Activated CD8-positive, alpha-beta memory T cell treated with anti-CD3 and anti-CD28 coated beads for 1 hour (primary cell): ENCODE measurements at places on chromosomes 3 and 15.
A peak's percentile ranks its signal among the peaks of the same experiment; 100 is the strongest.

- DNase-seq, result no peak
These were observed 97.2 kb downstream of the TBC1D5 start for GRCh38 chr3:17645074-17645698.

DNA sequence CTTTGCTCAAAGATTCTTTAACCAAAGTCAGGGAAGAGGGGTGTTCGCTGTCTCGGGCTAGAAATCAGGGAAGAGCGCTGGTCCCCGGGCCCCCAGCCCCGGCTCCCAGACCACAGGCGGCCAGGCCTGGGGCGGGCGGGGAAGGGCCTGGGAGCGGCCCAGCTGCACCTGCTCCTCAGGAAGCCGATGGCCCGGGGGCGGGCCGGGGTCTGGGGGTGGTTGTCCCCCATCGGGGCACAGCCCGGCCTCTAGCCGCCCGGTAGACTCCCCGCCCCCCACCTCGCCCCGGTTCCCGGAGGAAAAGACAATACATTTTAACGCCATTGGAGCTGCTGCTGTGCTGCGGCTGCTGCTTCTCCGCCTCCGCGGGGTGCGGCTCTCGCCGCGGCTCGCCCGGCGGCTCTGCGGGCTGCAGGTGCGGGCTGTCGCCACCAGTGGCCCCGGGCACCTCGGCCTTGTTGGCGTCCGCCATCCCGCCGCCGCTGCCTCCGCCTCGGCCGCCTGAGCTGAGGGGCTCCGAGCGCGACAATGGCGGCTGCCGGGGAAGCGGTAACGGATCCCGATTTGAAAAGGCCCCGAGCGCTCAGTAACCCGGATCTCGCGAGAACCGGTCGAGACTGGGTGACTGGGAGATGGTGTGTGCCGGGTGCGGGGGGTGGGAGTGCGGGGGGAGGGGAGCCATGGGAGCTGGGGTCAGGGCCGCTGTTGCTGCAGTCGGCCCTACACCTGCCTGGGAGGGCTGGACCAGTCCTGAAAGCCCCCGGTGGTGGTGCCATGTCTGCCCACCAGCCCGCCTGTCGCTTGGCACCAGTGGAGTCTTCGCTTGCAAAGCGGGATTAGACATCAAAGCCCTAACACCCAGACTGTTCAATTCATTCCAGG is at the start of gene MYEF2:
Gene MYEF2 (minus strand): TSS at position 530 of the 882 bp plus-strand sequence. CDS start 58 bp downstream, at position 472.
- peak; percentile 37 for DNase-seq

DNA sequence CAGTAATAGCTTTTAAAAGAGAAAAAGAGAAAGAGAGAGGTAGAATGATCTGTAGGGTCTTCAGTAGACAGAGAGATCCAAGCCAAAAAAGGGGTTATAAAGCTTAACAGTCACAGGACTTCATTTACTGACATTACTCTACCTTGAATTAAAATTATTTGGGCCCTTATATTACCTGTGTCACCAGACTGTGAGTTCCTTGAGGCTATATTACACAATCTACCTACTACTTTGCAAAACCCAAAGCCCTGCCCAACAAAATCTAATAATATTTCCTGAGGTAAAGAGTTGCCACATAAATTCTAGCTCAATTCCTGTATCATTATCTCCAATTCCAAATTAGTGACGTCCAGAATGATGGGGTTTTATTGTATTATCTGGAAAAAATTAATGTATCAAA is 1.9 kb downstream of the UBR1 start:
- no peak for DNase-seq

GRCh38 chr3:106176734-106177133 is 307.9 kb upstream of the CBLB start:
- peak; percentile 6 for DNase-seq

DNA sequence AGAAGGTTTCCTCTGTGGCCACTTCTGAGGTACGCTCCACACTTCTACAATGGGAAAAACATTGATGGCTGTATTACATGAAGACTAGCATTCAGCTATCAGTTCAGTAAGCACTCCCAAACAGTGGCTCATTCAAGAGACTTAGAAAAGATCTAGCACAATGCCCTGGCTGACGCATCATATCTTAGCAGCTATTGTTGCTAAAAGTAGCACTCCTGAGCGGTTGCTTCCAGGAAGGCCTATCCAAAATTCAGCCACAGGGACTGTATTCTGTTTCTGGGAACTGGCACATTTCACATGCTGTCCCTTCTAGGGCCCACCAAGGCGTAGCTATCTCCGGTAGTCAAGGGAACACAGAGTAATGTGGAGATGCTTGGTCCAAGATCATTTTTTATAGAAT is 21.2 kb upstream of the SPRED1 start:
- no peak for DNase-seq

- peak; percentile 22 for DNase-seq
These were observed 203.8 kb downstream of the UACA start for GRCh38 chr15:70559265-70560239.

DNA sequence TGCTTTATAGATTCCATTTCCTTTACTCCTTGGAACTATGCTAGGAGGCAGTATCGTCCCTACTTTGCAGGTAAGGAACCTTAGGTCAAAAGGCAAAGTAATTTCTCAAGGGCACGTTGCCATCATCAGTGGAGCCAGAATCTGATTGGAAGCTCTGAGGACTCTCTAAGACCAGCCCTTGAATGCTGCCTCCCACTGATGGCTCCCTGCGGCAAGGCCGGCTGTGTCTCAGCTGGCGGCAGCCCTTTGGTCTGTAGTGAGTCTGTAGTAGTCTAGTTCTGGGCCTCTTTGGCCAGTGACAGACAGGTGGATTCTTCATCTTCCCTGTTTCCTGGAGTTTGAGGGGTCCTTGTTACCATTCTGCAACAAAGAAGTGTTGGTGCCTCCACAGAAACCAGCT is 76.2 kb downstream of the PCCB start:
- DNase-seq, result no peak
